ENCODE measurements at places on chromosomes 13 and 19.

GRCh38 chr13:42735010-42735409 lies 46.4 kb upstream of the FAM216B start:
- no peak for DNase-seq

DNA sequence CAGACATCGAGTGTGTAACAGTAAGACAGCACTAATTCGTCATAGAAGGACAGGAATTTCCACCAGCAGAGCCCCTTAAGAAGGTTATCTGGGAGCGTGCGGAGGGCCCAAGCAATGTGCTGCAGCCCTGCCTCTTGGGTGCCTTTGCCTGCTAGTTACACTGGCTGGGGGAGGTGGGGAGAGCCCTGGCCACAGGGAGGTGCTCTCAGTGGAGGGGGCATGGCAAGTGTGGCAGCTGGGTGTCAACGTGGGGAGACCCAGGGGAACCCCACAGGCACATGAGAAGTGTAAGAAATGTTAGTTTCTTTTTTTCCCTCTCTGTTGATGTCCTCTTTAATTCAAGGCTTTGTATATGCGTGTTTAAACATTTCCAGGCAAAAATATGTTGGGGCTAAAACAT lies 50.9 kb upstream of the TMTC4 start:
- no peak for DNase-seq

GRCh38 chr13:32330441-32330840 lies 15.1 kb downstream of the BRCA2 start:
- DNase-seq = no peak

DNA sequence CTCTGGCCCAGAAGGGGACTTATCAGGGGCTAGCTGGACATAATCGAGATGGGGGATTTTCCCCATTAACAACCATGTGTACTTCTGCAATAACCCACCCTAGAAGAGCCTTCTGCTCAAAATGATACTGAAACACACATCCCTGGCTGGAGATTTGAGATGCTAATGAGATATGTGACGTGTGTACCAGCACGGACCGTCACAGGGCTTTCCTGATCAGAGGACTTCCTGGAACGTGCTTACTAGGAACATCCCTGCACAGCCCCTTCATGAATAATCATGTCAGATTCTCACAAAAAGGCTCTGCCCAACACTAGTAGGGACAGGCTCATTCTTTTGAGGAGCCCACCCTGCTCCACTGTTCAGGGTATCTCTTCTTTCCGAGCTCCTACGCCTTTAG lies 6.5 kb upstream of the ERVV-1 start:
- DNase-seq = no peak

GRCh38 chr13:94950303-94950702 lies 238.0 kb upstream of the SOX21 start:
- no peak for DNase-seq

GRCh38 chr13:31015199-31015598 lies 82.7 kb downstream of the TEX26 start:
- DNase-seq = no peak

DNA sequence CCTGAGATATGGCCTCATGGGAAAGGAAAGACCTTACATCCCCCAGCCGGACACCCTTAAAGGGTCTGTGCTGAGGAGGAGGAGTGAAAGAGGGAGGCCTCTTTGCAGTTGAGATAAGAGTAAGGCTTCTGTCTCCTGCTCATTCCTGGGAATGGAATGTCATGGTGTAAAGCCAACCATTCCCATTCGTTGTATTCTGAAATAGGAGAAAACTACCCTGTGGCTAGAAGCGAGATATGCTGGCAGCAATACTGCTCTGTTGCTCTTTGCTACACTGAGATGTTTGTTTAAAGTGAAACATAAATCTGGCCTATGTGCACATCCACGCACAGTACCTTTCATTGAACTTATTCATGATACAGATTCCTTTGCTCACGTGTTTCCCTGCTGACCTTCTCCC lies 783 bp upstream of the ZNF587B start:
- no peak for DNase-seq

- no peak for DNase-seq
These were observed 78.4 kb downstream of the IRS2 start for GRCh38 chr13:109707742-109708617.

DNA sequence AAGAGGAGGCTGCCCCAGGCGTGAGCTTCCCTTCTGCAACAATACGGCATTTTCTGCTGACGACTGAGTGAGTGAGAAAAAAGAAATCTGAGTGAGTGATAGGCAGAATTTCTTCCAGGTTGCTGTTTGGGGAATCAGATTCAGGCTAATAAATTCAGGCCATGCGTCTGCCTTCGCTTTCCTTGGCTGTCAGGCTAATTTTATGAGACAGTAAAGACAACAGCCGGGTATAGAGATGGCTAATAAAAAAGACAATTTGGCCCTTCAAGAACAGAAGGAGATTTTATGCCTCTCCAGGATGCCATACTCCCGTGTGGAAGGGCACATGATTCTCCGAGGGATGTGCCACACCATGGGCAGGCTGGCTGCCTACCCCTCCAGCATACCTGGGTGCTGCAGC lies 145.9 kb upstream of the UBL3 start:
- no peak for DNase-seq

- DNase-seq = no peak
These were observed 91.0 kb upstream of the MYCBP2 start for GRCh38 chr13:77417897-77418296.

Measured in bone marrow (tissue), 2 donors.